Sigmoid colon (tissue), 7 donors: ENCODE measurements at places on chromosomes 2 and 18. TPM values are rescaled to one million over a fixed set of nuclear protein-coding genes. Genes with fewer than 3 reads are reported as not detected.

GRCh38 chr2:201631041-201631440, 12.3 kb downstream of the TMEM237 start:
- H3K4me1 ChIP-seq: no peaks in the 10 kb centered on the region
- no peak for DNase-seq
- no peaks in the 10 kb centered on the region for H3K27me3 ChIP-seq
- no peak overlapping the region for H3K4me3 ChIP-seq
- H3K36me3 ChIP-seq: peaks cover 6% of the 10 kb centered on the region

The PSTPIP2 gene
- 8.6 TPM for total RNA-seq

- H3K27ac ChIP-seq: no peak overlapping the region
- no peaks in the 10 kb centered on the region for H3K36me3 ChIP-seq
- DNase-seq: no peak
Measured at GRCh38 chr2:5377323-5377722, 314.9 kb upstream of the SOX11 start.

DNA sequence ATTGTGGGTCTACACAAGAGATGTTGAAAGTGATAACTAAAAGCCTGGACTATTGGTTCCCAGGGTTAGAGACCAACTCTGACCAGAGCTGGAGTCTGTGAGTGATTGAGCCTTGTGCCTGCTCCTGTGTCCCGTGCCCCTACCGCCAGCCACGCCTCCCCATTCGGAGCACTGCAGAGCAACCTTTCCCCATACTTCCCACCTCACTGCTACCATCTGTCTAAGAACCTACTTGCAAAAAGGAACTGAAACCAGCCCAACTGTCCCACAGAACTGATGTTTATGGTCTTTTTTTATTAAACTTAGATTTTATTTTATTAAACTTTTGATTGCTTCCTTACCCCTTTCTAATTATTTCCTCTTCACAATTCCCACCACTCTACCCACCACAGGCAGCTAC, 300.3 kb upstream of the MGAT5 start:
- H3K4me3 ChIP-seq: no peak overlapping the region
- no peak overlapping the region for H3K27ac ChIP-seq
- no peaks in the 10 kb centered on the region for H3K36me3 ChIP-seq
- no peaks in the 10 kb centered on the region for H3K27me3 ChIP-seq

The B3GNT2 gene
- total RNA-seq: 25.1 TPM

DNA sequence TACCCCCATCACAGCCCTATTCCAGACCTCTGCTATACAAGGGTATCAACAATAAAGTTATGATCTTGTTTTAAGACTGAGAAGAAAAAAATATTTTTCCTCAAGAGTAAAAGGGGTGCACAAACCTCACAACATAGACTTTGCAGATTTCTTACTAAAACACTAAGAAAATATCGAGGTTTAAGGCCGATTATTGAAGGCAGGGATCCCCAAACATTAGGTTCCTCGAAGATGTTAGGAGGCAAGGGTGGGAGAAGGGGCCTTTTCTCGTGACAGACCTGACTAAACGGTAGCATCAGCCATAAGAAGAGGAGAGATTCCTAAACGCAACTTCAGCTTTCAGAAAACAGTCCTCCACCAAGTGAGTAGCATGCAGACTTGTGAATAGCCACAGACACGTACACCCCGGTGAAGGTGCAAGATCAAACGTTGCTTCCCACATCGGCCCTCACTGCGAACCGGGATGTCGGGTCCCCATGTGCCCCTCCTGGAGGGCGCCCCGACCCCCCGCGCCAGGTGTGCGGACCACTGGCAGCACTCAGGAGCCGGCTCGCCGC, 678 bp downstream of the PIAS2 start:
- H3K27me3 ChIP-seq: no peaks in the 10 kb centered on the region
- no peak for DNase-seq
- H3K4me1 ChIP-seq: peaks cover 11% of the 10 kb centered on the region
- peak overlapping the region; percentile 88 for H3K27ac ChIP-seq

DNA sequence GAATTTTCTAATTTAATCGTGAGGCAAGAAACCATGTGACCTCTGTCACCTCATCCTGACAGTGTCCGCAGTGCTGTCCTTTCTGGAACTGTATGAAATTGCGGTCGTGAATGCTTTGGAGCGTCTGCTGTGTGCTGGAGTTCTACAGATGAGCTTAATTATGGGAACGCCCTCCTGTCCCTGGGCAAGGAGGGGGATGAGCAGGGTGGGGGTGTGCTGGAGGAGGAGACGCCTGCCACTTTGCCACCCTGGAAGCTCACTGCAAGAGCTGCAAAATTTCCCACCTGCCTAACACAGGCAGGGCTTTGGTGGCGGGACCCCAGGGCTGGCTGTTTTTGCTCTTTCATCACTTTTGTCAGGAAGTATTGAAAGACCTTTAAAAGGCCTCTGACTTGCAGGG, 6.5 kb downstream of the LPIN1 start:
- H3K36me3 ChIP-seq: no peaks in the 10 kb centered on the region
- H3K27ac ChIP-seq: no peak overlapping the region
- DNase-seq: no peak
- H3K27me3 ChIP-seq: no peaks in the 10 kb centered on the region
- no peak overlapping the region for H3K4me3 ChIP-seq
- H3K4me1 ChIP-seq: peaks cover 42% of the 10 kb centered on the region
